ENCODE measurements at places on chromosomes 12 and 14. TPM values are rescaled to one million over a fixed set of nuclear protein-coding genes. Genes with fewer than 3 reads are reported as not detected.

DNA sequence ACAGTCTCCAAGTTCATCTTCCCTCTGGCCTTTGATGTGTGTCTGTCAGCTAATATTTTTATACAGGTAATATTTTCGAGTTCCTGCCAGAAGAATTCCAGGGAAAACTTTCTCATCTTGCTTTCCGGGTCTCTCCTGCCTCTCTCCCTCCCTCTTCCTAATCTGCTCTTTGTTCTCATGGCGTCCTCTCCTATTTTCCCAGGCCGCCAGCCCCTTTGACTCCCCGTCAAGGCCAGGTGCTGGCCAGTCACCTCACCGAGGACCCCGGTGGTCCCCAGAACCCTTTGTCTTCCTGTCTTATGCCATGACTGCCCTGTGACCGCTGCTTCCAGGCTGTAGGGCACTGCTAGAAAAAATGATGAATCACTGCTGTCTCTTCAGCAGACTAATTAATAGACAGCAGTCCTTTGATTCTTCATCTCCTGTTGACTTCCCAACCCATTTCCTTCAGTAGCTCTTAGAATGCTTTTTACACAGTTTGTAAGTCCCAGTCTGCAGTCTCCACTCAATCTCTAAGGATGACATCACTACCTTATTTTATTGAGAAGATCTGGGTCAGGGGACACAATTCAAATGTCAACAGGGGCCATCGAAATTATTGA, 40.7 kb downstream of the PPFIBP1 start:
- H3K27ac ChIP-seq: peak overlapping the region; percentile 61
- no peak overlapping the region for H3K4me3 ChIP-seq
- H3K4me1 ChIP-seq: peaks cover 17% of the 10 kb centered on the region
- peak; percentile 35 for DNase-seq

DNA sequence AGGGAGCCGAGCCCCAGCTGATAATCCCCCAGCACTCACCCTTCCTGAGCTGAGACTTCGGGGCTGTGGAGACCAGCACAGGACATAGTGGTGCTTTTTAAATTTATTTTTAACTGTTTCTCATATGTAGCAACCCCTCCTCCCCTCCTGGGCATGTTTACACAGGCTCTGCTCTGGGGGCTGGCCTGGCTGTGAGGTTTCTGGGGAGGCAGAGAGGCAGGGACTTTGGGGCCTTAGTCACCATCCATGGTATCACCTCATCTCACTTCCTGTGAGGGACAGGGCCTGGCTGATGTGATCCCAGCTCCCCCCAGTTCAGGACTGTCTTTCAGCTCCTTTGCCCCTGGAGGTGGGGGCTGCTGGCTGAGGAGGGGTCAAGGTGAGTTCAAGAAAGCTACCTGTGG, 20.4 kb downstream of the VASH1 start:
- no peak overlapping the region for H3K27ac ChIP-seq
- DNase-seq: no peak
- H3K27me3 ChIP-seq: no peaks in the 10 kb centered on the region
- H3K4me1 ChIP-seq: peaks cover 2% of the 10 kb centered on the region
- no peaks in the 10 kb centered on the region for H3K36me3 ChIP-seq

Gene SRRM4
- 0.34 TPM for total RNA-seq

Gene GNB3
- 7.6 TPM for total RNA-seq

Measured in neural progenitor cell (in vitro differentiated cells).